ENCODE measurements at places on chromosomes 3 and 15.
A peak's percentile ranks its signal among the peaks of the same experiment; 100 is the strongest.

- DNase-seq = no peak
Measured at GRCh38 chr15:48641416-48641815, 4.1 kb downstream of the FBN1 start.

DNA sequence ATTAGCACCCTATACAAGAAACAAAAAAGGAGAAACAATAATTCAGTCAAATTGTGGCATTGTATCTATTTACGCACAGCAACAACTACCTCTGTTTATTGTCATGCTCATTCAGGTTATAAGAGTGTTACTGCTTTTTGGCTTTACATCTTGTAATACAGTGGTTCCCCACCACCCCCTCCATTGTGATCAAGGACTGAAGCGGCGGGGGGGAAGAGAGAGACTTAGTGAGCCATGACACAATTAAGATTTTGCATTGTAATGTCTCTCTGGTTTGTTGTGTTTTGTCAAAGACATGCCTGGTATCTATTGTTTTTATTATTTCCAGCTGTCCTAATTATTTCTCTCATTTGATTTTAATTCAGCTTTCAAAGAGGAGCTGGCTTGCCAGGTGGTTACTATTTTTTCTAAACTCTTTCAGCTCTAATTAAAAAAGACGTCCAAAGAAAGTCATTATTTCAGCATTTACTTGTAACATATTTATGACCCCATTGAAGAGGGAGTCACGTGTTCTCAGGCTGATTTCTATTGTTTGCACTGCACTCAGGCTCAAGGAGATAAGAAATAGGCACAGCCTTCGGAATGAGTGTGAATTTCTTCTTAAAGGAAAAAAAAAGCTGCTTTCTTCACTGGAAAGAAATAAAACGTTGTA is 234.4 kb upstream of the TBL1XR1 start:
- no peak for DNase-seq

GRCh38 chr3:181943285-181943684 is 231.6 kb downstream of the SOX2 start:
- no peak for DNase-seq

DNA sequence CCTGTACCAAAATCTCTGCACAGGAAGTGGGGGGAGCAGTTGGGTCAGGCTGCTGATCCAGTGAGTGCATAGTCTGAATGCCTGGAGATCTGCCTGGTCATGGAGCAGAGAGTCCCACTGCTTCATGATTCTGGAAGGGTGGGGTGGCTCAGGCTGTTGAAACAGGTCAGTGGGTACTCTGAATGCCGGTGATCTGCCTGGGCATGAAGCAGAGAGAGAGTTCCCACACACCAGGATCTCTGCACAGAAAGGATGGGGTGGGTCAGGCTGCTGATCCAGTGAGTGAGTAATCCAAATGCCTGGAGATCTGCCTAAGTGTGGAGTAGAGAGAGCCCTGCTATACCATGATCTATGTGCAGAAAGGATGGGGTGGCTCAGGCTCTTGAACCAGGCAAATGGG is 16.1 kb upstream of the GCSAM start:
- no peak for DNase-seq

DNA sequence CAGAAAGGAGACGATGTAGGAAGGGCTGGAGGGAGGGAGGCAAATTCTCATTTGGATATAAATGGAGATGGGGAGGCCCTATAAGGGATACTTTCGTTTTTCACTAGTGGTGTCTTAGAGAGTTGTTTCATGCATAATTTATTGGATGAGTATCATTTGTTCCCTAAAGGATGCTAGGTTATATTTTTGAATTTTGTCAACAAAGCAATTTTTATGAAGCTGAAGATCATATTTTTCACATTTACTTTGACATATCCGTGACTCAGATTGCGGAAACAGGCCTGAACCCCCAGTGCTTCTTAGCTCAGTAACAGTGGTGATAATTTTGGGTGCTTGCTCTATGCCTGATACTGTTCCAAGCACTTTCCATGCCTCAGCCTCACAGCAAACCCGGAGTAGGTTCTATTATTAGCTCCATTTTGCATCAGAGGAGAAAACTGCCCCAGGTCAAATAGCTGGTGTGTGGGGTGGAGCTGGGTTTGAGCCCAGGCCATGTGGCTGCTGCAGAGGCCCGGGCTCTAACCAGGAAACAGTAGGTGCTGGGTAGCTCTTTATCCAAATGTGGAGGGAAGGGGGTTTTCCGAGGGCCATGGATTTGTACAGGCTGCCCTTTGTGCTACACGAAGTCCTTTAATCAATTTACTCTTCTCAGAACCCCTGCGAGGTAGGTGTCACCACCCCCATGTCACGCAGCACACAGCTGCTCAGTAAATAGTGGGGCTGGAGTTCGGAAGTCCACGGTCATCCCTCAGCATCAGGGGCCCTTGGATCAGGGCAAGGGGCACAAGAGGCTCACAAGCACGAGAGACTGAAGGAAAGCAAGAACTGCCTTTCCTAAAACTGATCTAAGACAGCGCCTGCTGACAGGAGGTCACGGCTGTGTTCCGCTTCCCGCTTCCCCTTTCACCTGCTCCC is 99.1 kb downstream of the SLC49A4 start:
- DNase-seq = no peak

DNA sequence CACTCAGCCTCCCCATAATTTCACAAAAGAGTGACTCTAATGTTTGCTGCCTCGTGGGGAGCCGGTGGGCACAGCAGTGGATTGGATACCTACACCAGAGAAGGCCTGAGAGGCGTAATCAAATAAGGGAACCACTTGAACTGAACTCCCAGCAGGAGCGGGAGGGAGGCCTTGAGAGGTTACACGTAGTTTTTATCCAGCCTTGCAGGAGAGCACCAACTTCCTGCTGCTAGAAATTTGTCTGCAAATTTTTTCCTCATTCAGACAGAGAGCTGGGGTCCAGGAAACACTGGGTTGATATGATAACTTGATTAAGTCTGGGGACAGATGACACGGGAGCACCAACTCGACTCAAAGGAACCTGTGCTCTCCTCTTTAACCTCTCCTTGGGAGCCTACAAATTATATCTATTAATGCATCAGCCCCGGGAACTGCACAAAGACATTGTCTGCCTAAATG is 69.8 kb downstream of the HES1 start:
- DNase-seq = peak; percentile 52

DNA sequence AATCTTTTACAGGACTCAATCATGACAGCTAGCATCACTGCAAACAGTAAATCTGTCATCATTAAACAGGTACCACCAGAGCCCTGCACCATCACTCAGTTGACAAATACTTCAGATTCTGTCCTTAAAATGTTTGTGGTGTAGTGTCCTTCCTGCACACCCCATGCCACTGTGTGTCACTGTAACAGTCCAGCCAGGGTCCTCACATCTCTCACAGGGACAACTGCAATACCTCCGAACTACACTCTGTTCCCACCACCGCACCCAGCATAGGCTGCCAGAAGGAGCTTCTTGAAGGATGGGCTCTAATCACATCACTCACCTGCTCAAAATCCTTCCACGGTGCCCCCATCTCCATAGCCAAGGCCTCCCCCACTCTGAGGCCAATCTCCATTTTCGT is 90.2 kb upstream of the FGF12 start:
- DNase-seq = no peak

GRCh38 chr3:37725842-37726241 is 135.8 kb upstream of the CTDSPL start:
- DNase-seq = no peak

DNA sequence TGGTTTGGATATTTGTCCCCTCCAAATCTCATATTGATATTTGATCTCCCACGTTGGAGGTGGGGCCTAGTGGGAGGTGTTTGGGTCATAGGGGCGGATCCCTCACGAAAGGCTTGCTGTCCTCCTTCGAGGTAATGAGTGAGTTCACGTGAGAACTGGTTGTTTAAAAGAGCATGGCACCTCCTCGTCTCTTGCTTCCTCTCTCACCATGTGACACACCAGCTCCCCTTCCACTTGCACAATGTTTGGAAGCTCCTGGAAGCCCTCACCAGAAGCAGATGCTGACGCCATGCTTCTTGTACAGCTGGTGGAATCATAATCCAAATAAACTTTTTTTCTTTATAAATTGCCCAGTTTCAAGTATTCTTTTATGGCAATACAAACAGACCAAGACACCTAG is 38.6 kb downstream of the RFTN1 start:
- DNase-seq = no peak

GRCh38 chr3:181683563-181683962 is 28.2 kb upstream of the SOX2 start:
- no peak for DNase-seq

GRCh38 chr3:98290916-98291315 is 8.6 kb downstream of the OR5H2 start:
- DNase-seq = no peak

GRCh38 chr3:158725348-158726011 is 6.8 kb downstream of the RARRES1 start:
- no peak for DNase-seq

- no peak for DNase-seq
Measured at GRCh38 chr3:20194793-20195460, 8.9 kb upstream of the SGO1 start.

- DNase-seq = no peak
Measured at GRCh38 chr3:193605876-193606275, 12.9 kb downstream of the OPA1 start.

GRCh38 chr3:147427746-147428145 is 18.6 kb downstream of the ZIC1 start:
- DNase-seq = no peak

GRCh38 chr15:31471731-31472430 is 145.2 kb downstream of the KLF13 start:
- DNase-seq = no peak

GRCh38 chr3:28347374-28348264 is 902 bp upstream of the ZCWPW2 start:
- DNase-seq = no peak

DNA sequence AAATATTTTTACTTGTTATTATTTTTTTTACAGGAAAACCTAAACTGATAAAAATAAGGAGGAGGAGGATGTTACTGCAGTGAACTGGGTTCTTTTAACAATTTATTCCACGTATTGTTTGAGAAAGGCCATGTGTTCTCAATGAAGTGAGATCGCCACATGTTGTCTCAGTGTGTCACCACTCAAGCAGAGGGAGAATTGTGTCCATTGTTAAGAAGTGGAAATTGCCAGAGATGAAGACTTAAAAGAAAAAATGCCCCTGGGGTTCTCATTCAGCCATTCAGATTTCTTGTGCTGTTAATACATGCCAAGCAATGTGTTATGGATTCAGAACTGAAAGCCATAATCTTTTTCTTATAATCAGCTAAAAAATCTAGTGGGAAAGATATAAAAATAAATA is 297.1 kb downstream of the NSUN3 start:
- no peak for DNase-seq

- DNase-seq = no peak
Measured at GRCh38 chr3:73192036-73192738, 130.7 kb downstream of the EBLN2 start.

DNA sequence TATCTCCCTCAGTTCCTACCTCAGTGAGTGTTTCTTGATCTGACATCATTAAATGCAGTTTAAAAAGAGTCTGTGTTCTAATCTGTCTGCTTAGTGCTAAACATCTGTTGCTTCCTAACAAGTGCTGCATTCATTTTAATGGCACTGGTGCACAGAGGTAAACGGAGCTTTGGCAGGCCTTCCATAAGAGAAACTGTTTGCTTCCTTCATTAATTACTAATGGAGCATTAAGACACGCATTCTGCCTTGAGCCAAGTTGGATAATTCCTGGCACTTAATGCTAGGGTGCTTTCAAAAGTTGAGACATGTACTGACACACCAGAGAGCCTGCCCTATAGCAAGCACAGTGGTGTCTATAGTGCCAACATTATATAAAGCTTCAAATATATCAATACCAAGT is 34.7 kb downstream of the SCG5 start:
- DNase-seq = no peak

DNA sequence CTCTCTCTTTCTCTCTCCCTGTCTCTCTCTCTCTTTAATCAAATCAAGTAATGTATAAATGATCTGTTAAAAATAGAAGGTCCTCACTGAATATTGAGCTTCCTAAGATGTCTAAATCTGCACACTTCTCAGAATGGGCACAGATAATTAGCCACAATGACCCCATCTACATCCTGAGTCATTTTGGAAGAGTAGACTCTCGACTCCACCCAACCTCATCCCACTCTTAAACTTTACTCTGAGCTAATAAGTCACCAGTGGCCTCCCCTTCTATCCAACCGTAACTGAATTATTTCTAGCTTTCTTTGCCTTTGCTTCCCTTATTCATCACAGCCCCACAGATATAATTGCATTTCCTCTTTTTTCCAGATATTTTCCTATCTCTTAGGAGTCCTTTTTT is 326.5 kb upstream of the ZNF717 start:
- no peak for DNase-seq

- peak; percentile 67 for DNase-seq
Measured at GRCh38 chr3:52446631-52447511, 2.0 kb upstream of the SEMA3G start.

- DNase-seq = no peak
Measured at GRCh38 chr3:141294301-141294700, 62.7 kb downstream of the PXYLP1 start.

DNA sequence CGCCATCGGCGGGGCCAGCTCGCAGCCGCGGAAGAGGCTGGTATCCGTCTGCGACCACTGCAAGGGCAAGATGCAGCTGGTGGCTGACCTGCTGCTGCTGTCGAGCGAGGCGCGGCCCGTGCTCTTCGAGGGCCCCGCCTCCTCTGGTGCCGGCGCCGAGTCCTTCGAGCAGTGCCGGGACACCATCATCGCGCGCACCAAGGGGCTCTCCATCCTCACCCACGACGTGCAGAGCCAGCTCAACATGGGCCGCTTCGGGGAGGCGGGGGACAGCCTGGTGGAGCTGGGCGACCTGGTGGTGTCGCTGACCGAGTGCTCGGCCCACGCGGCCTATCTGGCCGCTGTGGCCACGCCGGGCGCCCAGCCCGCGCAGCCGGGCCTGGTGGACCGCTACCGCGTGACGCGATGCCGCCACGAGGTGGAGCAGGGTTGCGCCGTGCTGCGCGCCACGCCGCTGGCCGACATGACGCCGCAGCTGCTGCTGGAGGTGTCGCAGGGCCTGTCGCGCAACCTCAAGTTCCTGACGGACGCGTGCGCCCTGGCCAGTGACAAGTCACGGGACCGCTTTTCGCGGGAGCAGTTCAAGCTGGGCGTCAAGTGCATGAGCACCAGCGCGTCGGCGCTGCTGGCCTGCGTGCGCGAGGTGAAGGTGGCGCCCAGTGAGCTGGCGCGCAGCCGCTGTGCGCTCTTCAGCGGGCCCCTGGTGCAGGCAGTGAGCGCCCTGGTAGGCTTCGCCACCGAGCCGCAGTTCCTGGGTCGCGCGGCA is 1.8 kb downstream of the TLNRD1 start:
- peak; percentile 56 for DNase-seq

- DNase-seq = no peak
Measured at GRCh38 chr3:112476346-112476745, 22.9 kb downstream of the BTLA start.
